ENCODE measurements at places on chromosomes 2 and 18.

DNA sequence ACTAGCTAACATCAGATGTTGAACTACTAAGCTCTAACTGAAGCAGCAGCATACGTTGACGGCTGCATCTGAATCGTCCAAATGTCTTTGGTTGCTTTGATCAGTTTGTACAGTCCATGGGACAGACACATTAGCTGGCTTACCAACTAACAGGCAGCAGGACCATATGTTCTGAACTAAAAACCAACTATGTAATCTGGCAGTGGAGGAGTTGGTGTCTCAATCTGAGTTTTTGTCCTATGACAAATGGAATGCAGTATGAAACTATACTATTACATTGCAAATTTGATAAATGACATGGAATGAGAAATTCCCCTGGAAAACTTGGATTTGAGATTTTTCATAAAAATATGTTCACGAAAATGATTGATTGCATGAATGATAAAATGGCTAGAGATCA, 79.5 kb downstream of the EPHA4 start:
- no peak for DNase-seq

GRCh38 chr18:67265464-67266245, 250.9 kb downstream of the DSEL start:
- peak; percentile 48 for DNase-seq

- no peak for DNase-seq
Measured at GRCh38 chr2:139518321-139518720, 738.1 kb upstream of the NXPH2 start.

GRCh38 chr2:151049746-151050145, 211.9 kb downstream of the RBM43 start:
- no peak for DNase-seq

- no peak for DNase-seq
Measured at GRCh38 chr2:234816056-234816455, 135.8 kb upstream of the SH3BP4 start.

DNA sequence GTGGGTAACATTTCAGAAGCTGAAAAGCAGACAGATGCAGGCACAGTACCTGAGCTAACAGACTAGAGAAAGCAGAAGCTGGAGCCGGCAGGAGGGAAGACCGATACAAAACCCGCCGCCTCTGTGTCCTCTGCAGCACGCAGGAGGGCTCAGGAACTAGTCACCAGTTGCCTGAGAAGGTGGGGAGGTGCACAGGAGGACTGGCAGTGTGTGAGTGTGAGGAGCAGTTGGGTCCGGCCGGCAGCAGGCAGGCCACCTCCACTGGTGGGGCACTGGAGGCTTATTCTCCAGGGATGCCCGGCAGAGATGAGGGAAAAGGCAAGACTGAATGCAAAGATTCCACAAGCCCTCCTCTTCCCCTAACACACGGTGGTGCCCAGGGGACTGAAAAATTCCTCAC, 18.2 kb downstream of the ERCC3 start:
- DNase-seq, result no peak

All from BJ (cell line).